ENCODE measurements at places on chromosomes 11 and 22.
A peak's percentile ranks its signal among the peaks of the same experiment; 100 is the strongest.

- no peak for ATAC-seq
Observed at GRCh38 chr11:93025558-93026255, 56.3 kb downstream of the MTNR1B start.

- ATAC-seq, result no peak
Observed at GRCh38 chr11:81744336-81745116, 989.1 kb downstream of the FAM181B start.

GRCh38 chr11:64593156-64594105 lies 2.4 kb downstream of the SLC22A12 start:
- ATAC-seq, result no peak

GRCh38 chr11:40921246-40921645 lies 538.2 kb downstream of the LRRC4C start:
- ATAC-seq, result no peak

DNA sequence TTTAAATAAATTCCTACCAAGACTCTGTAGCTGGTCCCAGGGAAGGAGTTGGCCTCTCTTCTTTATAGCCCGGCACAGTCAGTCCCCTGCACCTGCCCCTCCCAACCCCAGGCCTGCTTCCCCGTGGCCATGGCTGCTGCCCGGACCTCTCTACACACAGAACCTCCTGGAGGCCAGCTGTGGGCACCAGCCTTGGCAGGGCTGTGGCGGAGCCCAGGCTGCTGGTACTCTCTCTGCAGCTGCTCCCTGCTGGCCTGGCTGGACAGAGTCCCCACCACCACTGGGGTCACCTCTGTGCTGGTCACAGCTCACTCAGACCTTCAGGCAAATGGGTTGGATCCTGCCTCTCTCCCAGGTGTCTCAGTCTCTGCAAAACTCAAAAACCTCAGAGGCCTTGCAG lies 69.3 kb downstream of the LRP5 start:
- no peak for ATAC-seq

GRCh38 chr11:14703731-14704130 lies 60.1 kb downstream of the PDE3B start:
- no peak for ATAC-seq

GRCh38 chr22:44133161-44133560 lies 47.6 kb upstream of the PARVG start:
- no peak for ATAC-seq

DNA sequence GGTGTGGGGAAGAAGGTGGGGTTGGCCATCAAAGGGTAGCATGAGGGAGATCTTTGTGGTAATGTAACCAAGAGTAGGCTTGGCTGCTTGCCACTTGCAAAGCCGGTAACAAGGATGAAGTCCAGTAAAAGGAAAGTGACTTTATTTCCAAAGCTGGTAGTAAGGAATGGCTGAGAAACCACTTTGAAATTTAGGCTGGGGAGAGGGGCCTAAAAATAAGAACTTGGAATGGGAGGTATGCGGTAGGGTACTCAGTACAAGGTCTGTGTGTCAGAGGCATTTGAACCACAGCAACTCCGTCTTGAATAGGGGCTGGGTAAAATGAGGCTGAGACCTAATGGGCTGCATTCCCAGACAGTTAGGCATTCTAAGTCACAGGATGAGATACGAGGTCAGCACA lies 216.0 kb upstream of the ISX start:
- ATAC-seq, result no peak

DNA sequence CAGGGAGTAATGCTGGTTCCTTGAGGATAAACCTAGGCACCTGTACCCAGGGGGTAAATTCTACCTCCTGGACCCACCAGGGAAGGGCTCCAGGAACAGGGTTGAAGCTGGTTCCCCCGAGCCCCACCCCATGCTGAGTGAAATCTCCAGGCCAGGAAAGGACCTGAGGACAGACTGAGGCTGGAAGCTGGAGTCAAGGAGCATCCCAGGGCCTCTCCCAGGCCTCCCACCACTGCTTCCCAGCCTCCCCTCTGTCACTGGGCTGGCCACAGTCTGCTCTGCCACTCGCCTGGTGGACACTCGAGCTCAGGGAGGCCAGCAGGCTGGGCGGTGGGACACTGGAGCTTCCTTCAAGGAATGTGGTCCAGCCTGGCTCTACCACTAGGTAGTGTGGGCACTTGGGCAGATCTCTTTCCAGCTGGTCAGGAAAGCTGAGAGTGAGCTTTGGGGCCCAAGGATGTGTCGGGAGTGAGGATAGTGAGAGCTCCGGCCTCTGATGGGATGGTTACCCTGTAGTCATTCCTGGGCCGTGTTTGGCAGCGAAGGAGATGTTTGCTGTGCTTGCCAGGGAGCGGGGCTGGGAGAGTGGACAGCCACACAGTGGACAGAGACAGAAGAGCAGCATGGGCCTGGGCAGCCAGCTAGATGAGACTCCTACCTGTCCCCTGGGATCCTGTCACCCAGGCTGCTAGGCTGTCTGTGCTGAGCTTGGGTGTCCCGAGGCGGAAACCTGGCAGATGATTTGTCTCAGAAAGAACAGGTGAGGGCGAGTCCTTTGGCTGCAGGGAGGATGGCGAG lies 3.4 kb downstream of the OVOL1 start:
- ATAC-seq, result no peak

GRCh38 chr11:118201966-118202365 lies 22.8 kb downstream of the JAML start:
- no peak for ATAC-seq

- no peak for ATAC-seq
Observed at GRCh38 chr22:32473388-32473952, 1.1 kb upstream of the FBXO7 start.

DNA sequence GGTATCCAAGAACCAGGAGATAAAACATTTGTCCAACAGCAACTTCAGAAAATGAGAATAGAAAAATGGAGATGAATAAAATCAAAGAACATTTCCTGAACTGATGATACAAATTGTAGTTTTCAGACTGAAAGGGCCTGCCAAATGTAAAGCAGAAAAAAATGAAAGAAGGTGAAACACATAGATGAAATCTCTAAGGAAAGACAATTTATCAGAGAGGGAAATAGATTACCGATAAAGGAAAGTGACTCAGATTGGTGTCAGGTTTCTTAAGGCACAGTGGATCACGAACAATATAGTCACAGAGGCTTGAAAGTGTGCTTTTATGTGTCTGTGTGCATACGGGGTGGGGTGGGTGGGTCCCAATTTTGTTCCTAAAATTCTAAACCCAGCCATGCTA lies 4.1 kb upstream of the STT3A start:
- ATAC-seq, result no peak

GRCh38 chr11:60420015-60420414 lies 9.4 kb upstream of the MS4A5 start:
- ATAC-seq, result no peak

GRCh38 chr22:19810381-19811201 lies 44.1 kb downstream of the GNB1L start:
- ATAC-seq, result no peak

GRCh38 chr11:3833449-3833848 lies 7.3 kb downstream of the RHOG start:
- ATAC-seq, result no peak

DNA sequence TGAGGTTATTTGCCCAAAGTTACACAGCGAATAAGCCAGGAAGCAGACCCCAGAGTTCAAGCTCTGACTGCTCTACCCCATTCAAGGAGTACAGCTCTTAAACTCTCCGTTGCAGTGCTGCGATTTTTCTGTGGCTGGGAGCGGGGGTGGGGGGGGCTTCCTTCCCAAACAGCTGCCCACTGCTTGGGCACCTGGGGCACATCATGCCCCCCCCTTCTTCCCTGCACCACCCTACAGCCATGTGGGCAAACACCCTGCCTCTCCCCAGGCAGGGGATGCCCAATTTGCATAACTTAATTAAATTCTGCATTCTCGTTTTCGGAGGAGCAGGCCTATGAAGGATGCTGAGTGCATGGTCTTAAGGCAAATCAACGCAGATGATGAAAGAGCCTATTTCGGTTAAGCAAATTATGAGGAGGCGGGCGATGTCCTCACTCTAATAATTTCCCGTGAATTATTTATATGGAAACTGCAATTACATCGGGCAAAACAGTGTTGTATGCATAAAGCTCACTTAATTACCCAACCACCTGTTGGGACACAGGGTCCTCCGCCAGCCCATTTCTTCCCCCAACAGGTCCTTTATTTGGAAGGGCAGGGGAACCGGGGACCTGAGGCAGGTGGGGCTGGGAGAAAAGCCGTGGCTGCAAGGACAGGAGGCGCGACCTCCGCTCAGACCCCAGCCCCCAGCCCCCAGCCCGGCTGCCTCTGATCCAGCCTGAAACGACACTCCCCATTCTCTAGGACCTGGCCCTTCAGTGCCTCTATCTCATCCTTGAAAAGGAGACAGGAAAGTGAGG lies 610.5 kb downstream of the BUD13 start:
- no peak for ATAC-seq

DNA sequence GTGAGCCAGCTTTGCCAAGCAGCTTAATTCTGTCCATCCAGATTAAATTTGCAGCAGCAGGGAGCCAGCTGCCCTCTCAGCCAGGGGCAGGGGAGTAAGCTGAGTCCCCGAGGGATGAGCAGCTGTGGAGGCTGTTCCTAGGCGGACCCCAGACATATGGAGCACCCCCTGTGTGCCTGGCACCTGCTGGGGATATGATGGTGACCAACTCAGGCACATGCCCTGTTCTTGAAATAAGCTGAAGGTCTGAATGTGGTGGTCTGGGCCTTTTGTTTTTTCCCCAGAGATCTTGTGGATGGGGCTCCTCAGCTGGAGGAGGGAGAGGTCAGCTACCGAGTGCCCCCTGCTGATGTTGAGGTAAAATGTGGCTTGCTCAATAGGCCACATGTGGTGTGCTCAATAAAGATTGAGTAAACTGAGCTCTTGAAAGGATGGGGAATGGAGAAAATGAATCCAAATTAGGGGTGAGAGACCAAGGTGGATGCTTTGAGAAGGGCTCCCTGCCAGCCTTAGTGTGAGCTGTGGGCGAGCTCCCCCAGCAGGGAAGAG lies 103.3 kb upstream of the NNMT start:
- ATAC-seq, result no peak

GRCh38 chr11:78345450-78345849 lies 72.2 kb downstream of the GAB2 start:
- ATAC-seq, result no peak

DNA sequence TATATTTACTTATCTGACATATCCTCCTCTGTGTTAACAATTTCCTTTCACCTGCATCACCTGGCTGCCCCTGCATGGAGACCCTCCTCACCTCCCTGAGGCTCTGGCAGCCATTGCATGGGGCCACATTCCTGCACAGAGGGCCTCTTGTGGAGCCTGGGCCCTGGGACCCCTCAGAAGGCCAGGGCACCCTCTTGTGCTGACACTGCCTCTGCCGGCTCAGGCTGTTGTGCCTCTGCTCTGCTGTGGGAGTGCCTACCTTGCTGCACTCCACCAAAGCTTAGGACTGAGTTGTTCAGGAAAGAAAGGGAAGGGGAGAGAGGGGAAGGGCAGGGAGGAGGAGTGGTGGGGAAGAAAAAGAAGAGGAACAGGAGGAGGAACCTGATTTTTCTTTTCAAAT lies 194.5 kb downstream of the ADAMTS15 start:
- no peak for ATAC-seq

- no peak for ATAC-seq
Observed at GRCh38 chr11:75083217-75083605, 13.5 kb downstream of the OR2AT4 start.

DNA sequence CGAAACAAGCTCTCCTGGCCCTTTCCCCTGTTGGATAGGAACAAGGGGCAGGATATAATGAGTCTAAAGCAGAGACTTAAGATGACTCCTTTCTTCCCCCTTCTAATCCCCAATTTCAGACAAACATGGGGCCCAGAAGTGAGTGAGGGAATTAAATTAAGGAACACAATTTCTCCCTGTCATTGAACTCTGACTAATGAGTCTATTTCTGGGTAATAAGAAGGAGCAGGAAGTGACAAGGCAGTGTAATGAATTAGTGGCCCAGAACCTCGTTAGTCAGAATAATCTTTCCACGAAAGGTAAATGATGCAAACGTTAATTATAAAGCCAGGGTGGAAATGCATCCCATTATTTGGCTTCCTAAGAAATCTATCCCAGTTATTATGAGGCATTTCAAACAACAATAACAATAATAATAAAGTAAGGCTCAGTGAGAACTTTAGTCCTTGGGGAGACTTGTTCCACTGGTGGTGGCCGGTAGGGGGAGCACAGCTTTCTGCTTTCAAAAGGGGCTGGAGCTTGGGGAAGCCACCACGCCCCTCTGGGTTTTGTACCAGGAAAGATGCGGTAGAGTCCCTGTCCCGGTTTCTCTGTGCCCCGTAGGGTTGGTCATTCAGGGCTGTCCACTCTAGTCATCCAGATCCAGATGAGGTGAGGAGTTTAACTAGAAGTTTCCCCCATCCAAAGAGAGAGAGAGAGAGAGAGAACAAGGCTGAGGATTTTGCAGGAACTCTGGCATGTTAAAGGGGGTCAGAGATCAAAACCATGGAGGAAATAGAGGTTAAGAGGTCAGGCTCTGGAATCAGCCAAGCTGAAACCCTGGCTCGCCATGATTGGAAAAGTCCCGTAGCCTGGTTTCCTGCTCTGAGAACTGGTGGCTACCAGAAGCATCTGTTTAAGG lies 298.3 kb downstream of the NTM start:
- no peak for ATAC-seq

GRCh38 chr22:38041760-38042487 lies 15.3 kb upstream of the PICK1 start:
- no peak for ATAC-seq

- ATAC-seq, result no peak
Observed at GRCh38 chr22:17871726-17872458, 97.6 kb upstream of the BID start.

DNA sequence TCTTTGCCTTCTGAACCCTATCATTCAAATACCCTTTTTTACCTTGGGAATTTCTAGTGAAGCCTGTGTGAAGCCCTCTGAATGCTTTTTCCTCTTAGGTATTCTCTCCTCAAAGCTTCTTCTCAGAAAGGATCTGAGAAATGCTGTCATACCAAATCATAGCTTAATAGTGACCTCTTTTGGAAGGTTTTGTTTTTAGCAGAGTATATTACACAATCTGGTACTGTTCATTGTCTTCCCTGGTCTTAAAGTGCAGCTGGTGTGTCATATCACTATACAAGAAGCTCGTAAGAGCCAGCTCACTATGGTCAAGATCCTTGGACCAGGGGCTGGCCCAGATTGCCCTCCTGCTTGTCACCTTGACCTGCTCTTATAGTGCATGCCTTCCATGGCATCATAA lies 204.4 kb upstream of the ANO5 start:
- ATAC-seq, result no peak

DNA sequence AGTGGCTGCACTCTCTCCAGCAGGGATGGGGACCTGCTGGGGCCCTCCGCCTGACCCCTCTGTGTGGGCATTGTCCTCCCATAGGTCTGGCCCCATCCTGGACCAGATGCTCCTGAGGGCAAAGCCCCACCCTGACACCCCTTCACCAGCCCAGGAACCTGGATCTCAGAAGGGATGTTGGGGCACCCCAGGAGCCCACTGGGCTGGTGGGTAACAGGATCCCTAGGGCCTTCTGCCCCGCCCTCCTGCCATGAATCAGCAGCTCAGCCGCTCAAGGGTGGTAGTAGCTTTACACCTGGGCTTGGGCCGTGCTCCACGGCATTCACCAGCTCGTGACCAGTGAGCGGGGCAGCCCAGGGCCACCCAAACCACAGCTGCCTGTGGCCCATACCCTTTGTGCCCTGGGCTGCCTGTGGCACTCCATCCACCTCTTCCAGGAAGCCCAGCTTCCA lies 1.0 kb upstream of the MAPK12 start:
- ATAC-seq, result peak; percentile 33
